ENCODE measurements at places on chromosomes 12 and 14. TPM values are rescaled to one million over a fixed set of nuclear protein-coding genes. Genes with fewer than 3 reads are reported as not detected.

DNA sequence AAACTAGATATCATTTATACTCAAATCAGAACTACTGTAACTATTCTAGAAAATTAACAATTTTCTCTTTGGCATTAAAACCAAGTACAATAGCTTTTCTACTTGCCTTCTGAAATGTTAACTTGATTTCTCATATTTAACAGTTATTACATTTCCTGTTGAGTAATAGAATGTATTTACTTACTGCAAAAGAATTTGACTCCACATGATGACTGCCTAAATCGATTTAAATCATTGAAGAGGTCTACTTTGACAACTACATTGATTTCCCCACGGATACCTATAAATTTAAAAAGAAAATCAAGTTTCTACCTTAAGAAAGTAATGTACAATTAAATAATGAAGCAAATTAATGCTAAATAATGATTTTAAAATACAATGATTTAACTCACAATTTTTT is 18.9 kb downstream of the C2CD5 start:
- DNase-seq = no peak

- no peak for DNase-seq
These were observed 876.2 kb downstream of the C12orf50 start for GRCh38 chr12:87152841-87153528.

DNA sequence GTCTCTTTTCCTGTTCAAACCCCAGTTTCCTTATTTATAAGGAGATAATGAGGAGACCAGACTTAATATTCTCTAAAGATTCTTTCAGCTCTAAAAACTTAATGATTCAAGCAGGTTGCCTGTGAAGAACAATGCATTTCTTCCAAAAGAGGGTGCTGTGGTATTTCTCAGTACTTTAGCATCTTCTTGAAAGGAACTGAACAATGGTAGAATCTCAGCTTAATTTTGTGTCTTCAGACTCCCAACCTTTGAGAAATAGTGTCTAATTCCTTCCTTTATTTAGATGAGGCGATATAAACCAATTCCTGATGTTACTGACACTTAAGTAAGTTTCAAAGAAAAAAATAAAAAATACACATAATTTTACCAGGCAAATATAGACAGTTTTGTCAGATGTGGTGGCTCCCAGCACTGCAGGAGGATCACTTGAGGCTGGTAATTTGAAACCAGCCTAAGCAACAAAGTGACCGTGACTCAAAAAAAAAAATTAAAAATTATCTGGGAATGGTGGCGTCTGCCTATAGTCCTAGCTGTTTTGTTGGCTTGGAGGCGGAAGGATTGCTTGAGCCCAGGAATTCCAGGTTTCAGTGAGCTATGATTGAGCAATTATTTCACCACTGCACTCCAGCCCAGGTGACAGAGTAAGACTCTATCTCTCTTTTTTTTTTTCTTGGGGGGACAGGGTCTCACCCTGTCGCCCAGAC is 76.9 kb upstream of the PSMA6 start:
- peak; percentile 38 for DNase-seq

GRCh38 chr12:59080101-59080500 is 159.8 kb upstream of the LRIG3 start:
- no peak for DNase-seq

GRCh38 chr14:94494085-94494484 is 15.2 kb downstream of the SERPINA12 start:
- DNase-seq = no peak

DNA sequence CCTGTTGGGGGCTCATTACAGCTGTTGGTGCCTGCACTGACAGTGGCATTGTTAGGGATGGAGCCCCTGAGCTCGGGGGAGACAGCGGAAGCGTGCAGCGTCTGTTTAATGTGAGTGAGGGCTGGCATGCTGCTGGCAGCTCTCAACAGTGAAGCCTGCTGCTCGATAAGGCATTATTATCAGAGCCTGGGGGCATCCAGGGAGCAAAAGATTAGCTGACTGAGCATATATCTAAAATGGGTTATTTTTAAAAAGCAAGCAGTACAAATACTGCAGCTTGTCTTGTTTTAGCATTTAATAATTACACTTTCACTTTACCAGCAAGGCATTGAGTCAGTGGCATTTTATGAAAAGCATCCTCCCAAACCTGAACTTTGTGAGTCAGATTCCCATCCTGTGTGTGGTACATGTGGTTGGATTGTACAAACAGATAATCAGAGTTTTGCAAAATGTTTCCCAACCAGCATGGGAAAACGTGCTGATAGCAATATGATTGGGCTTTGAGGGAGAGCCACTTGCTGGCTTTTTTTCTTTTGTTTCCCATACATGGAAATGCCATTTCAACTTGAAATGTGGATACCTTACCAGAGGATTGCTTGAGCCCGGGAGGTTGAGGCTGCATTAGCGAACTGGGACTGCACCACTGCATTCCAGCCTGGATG is 150.8 kb downstream of the PRKCH start:
- peak; percentile 30 for DNase-seq

GRCh38 chr12:77629141-77629540 is 201.6 kb upstream of the NAV3 start:
- no peak for DNase-seq

SRRM4 gene
- not detected for total RNA-seq

SDR9C7 gene
- total RNA-seq = not detected

ANKRD33 gene
- total RNA-seq = not detected

BCAT1 gene
- total RNA-seq = not detected

PRKCH gene
- total RNA-seq = 19.4 TPM

Measured in HT-29 (cell line).